ENCODE measurements at places on chromosomes 7 and 10.

DNA sequence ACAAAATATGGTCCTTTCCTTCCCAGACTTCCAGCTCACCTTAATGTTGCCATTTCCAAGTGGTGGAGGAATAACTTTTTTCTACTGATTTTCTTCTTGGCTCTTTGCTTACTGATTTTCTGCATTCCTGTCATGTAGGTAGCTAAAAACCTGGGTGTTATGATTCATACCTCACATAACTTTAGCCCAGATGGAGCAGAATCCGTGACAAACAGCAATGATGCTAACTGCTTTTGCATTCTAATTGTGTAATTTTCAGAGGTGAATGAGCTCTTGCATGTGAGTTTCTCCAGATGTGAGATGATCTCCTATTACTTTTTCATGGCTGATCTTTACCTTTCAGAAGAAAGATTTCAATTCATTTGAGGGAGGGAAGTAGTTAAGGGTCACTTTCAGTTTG is 43.4 kb downstream of the WDR11 start:
- no peak for DNase-seq

DNA sequence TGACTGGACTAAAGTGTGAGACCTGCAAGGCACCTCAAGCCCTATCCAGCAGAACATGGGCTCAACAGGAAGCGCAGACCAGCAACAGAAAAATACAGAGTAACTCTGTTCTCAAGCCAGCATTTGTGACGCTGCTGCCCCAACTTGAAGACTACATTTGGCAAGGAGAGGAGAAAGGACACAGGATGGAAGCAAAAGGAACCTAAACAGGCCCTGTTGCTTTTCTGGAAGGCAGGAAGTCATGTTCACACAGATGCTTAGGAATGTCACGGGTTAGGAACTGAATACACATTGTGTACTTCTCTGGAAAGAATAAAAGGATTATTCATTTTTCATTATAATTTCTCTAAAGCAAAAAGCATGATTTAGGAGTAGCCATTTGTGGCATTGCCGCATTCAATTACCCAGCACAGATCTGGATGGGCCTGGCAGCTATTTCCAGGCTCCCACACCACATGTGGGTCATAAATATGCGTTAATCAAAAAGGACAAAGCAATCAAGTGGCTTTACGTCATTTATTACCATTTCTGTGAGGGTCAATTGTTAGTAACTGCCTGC is 19.8 kb upstream of the TOMM7 start:
- DNase-seq: no peak

GRCh38 chr7:80385508-80385907 is 126.4 kb downstream of the GNAT3 start:
- peak; percentile 30 for DNase-seq

DNA sequence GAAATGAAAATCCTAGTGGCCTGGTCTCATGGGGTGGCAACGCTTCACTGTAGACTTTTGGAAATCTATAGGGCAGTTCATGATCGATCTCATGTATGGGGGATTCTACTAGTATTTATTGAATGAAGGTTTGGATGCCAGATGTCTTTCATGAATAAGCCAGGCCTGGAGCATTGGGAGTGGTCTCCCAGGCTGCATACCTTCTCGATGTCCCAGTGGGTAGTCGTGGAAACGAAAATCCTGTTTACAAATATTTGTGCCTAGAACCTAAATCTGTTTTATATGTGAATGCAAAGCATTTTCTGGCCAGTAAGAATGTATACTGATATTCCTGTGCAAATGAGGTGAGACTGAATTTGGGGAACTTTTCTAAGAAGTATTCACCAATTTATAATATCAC is 105.0 kb upstream of the C1QL3 start:
- DNase-seq: no peak

DNA sequence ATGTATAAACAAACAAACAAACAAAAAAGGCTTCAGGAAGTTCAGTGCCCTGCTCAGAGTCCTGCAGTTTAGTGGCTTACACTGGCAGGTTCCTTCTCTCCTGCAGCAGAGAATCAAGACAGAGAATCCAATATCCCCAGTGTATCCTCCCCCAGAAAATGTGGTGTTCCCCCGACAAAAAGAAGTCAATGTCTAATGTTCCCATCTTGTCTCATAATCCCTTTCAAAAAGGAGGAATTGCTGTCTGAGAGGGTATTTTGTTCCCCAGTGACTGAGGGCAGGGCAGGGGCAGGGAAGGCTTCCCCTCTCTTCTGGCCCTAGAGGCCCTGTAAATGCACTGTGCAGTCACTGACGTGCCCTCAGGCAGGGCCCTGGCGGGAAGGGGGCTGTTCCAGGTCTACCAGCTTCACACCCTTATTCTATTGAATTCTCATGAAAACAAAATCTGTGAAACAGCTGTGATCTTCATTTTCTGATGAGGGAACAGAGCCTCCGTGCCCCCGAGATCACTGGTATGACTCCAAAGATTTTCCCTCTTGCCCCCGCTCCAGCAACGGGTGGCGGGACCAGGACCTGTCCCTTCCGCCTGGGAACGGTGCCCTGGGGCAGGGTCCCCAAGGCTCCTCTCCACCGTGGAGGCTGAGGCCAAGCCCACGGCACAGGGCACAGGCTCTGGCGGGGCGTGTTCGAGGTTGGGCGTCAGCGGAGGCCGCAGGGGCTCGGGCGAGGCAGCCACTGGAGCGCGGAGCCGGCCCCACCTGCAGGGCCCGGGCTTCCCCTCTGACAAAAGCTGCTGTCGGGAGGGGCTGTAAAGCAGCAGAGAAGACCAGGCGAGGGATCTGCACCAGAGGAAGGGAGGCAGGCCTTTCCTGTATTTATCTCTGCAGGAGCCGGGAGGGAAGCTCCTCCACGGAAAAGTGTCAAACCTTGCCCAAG is 13.4 kb upstream of the WDFY4 start:
- DNase-seq: no peak

GRCh38 chr7:26777385-26777784 is 87.0 kb downstream of the SKAP2 start:
- no peak for DNase-seq

GRCh38 chr7:98903246-98903645 is 24.9 kb downstream of the TRRAP start:
- no peak for DNase-seq

- DNase-seq: peak; percentile 69
Observed at GRCh38 chr7:111486472-111487142, 75.7 kb downstream of the IMMP2L start.

GRCh38 chr10:26944261-26944882 is 83.6 kb upstream of the ABI1 start:
- no peak for DNase-seq

GRCh38 chr7:41219276-41219675 is 483.6 kb downstream of the INHBA start:
- no peak for DNase-seq

DNA sequence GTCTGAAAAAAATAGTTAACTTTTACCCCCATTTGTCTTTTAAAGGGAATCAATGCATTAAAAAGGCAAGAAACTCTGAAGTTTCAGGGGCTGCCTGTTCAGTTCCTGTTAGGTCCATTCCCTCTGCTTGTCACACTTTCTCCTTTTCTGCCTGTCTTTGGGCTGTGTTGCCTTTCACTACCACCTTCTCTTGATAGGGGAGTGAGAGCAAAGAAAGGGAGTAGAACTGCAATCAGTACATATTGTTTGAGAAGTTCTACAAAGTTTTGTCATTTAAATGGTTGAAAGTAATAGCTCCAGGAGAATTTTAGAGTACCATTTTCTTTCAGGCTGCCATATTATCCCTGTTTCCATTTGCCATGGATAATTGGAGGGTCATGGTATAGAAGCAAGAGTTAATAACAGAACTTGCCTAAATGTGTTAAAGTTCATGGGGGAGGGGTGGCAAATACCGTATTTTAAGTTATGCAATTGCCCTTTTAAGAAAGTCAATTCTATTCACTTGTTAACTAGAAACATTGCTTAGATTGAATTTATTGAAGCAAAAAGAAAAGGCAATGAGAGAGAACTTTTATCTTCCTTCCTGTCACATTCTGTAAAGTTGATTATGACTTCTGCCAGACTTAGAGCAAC is 38.6 kb downstream of the MPLKIP start:
- DNase-seq: no peak

GRCh38 chr7:135342887-135343286 is 109.2 kb downstream of the STRA8 start:
- peak; percentile 52 for DNase-seq

DNA sequence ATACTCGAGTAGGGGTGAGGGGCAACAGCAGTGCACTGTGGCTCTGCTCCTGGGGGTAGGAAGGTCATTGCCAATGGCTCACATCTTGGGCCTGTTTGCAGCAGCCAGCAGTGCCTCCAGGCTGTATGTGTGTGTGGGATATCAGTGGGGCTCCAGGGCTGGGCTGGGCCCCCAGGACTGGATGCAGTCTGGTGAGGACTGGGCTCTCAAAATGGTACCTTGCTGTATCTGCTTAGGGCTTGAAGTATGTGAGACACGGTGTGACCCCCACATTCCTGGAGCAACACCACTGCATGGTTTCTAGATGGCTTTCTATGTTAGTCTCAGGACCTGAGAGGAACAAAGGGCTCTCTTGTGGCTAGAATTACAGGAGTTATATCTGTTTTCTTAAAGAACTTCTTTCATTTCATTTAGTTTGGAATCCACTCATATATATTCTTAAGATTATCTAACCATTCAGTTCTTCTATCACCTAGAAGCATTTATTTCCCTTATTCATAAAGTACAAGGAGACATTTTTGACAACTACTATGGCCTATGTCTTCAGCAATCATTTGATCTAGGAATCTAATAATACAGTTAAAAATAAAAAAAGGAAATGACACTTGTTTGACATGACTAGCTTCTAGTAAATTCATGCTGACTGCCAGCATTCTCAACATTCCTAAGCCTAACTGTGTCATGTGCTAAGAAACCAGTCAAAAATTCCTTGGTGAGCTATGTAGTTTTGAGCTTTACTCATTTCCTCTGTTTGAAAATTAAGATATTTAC is 443.2 kb upstream of the SEMA3A start:
- DNase-seq: no peak

- DNase-seq: no peak
Observed at GRCh38 chr10:113241599-113242360, 291.7 kb downstream of the TCF7L2 start.

- no peak for DNase-seq
Observed at GRCh38 chr7:22184549-22185199, 172.3 kb downstream of the RAPGEF5 start.

DNA sequence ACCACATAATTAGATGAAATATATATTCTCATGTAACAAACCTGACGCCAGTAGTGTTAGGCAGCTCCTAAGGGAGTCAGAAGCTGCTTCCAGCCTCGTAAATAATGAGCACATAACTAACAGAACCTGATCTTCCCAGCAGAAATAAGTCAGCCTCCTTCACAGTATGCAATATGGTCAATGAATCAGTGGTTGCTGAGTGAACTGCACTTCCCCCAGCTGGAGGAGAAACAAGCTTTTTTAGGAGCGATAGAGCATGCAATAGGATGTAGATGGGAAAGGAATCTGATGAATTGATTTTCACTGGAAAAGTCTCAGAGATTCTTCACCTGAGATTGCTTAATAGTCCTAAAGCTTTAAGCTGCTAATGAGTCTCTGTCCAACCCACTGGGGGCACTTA is 337.2 kb upstream of the LRGUK start:
- no peak for DNase-seq

DNA sequence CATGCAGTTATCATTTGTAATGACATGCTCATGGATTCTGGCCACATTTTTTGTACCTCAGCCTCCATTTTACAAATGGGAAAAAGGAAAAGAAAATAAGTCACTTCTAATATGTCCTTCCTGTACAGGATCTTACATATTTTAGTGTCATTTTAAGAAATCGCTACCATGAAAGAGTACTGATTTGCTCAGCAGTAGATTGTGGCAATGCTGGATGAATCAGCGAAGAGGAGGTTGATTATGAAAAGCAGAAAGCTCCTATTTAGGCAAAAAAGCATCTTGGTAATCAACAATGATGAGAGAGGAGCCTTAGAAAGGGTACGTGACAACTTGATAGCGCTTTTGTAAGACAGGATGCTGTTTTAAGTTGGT is 522.9 kb downstream of the PARD3 start:
- DNase-seq: no peak

DNA sequence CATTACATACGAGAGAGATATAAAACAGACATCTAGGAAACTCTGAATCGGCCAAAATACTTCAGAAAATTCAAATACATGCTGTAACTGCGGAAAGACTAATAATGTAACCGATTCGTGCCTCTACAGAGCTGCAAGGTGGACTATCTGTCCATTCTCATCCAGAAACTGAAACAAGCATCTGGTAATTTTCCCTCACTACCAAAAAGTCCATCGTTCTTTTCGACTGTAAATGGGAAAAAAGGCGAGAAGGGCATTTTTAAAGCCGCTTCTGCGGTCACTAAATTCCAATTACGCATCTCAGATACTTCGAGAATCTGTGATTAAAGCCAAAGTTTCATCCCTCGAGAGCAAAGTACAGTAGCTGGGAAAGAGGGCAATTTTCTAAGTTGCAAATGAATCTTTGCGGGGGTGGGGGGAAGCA is 1.3 kb downstream of the OGA start:
- no peak for DNase-seq

GRCh38 chr7:105723572-105723971 is 142.3 kb upstream of the EFCAB10 start:
- no peak for DNase-seq

DNA sequence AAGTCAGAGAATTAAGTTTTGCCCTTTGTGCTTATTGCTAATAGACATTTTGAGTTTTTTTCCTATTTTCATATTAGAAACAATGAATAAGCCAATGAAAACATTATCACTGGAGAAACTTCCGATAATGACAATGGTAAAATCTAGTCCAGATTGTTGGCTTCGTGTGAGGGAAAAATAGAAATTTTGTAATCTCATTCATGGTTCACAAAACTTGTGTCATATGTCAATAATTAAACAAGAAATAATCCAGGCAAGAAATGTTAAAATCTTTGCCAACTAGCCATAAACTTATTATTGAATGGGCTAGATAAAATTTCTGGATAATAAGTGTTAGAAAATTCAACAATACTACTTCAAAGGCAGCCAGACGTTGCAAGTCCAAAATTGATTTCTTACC is 36.6 kb downstream of the RNLS start:
- no peak for DNase-seq

DNA sequence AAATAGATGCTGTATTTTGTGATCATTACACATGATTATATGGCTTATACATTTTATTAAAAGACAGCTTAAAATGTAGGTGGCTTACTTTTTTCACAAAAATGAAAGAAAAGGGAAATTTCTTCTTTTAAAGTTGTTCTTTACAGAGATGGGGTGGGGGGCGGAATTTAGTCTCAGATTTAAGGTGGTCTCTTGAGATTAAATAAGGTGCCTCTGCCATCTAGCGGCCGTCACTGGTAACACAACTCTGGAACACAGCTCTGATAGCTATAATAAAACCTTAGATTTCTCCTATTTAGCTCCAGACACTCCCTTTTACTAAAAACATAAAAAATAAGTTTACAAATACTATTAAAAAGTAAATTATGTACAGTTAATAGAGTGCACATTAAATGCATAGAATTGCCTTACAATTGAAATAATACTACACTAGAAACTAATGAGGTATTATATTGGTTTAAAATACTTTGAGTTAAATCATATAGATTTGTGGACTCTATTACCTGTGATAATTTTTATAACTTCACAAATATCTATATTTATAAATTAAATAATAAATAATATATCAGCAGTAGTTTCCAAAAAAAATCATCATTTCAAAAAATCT is 210.9 kb downstream of the DGKB start:
- DNase-seq: peak; percentile 40

- DNase-seq: no peak
Observed at GRCh38 chr7:1940402-1940786, 270.3 kb downstream of the ELFN1 start.
